ENCODE measurements at places on chromosomes 2 and 18.
A peak's percentile ranks its signal among the peaks of the same experiment; 100 is the strongest.

DNA sequence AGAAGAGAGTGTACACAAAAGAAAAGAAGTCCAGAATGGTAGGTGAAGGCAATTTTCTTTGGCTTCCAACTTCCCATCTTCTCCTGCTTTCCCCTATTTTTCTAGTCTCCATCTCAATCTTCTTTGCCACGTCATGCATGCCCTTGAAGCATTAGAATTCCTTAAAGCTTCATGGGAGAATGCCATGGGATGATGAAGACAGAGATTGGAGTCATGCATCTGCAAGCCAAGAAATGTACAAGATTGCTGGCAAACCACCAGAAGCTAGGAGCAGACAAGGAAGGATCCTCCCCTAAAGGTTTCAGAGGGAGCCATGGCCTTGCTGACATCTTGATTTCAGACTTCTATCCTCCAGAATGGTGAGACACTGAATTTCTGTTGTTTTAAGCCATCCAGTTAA is 305.9 kb downstream of the HRH4 start:
- no peak for DNase-seq

DNA sequence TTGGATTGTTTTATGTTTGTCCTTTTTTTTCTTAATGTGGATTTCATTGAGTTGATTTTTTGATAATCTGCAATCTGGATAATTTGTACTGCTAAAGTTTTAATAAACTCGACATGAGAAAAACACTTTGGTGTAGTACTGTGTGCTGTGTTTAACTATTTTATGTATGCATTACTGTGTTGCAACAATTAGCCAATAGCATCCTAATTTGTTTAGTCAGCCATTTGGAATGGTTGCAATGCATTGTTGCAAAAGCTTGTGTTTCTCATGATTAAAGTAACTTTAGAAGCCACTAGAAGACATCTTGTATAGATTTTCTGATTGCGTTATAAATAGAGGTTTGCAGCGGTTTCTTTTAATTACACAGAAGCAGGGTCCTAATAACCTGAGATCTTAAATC is 53.5 kb downstream of the PPIG start:
- no peak for DNase-seq

GRCh38 chr2:137333386-137334165 is 568.2 kb downstream of the THSD7B start:
- no peak for DNase-seq

- DNase-seq: no peak
These were observed 415.3 kb downstream of the ZNF521 start for GRCh38 chr18:24936691-24937090.

DNA sequence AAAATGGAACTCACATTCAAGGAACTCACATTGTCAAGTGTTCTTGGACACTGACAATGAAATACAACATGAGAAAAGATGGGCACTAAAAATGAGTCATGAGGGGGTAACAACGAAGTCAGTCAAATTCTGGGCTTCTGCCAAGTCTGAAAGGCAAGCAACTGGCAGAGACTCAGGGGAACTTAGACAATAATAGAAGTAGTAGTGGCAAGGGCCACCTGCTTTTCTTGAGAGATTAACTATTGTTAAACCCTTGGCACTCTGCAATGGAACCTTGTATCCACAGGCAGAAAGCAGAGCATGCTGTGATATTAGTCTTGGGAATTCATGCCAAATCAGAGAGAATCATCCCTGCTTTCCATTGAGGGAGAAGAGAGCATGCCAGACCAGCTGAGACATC is 382.6 kb upstream of the CDH2 start:
- DNase-seq: no peak

DNA sequence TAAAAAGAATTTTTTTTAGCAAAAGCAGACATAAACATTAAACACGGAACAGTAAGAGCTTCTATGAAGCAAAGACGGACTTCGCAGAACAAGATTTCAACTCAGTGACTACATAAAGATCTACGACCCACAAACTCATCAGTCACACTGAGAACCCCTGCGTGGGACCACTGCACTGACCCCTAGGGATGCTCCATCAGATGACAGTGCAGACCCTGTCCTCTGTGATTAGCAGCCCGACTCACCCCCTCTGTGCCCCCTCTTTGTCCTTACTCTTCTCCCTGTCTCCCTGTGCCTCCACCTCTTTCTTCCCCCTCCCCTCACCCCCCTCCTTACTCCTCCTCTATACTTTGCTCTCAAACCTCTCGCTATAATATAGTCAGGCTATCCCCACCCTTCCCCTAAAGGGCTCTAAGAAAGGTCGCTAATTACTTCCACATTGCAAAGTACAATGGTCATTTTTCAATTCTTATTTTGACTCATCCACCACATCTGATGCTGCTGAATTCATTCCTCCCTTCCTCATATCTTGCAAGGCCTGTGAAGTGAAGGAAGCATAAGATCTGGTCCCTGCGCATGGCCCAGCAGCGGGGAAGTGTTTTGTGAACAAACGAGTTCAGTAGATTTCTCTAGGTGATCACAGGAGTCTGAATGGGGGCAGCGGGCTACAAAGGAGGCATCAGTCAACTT is 89.3 kb downstream of the CABYR start:
- no peak for DNase-seq

GRCh38 chr2:205658068-205658467 is 24.2 kb upstream of the NRP2 start:
- DNase-seq: no peak

DNA sequence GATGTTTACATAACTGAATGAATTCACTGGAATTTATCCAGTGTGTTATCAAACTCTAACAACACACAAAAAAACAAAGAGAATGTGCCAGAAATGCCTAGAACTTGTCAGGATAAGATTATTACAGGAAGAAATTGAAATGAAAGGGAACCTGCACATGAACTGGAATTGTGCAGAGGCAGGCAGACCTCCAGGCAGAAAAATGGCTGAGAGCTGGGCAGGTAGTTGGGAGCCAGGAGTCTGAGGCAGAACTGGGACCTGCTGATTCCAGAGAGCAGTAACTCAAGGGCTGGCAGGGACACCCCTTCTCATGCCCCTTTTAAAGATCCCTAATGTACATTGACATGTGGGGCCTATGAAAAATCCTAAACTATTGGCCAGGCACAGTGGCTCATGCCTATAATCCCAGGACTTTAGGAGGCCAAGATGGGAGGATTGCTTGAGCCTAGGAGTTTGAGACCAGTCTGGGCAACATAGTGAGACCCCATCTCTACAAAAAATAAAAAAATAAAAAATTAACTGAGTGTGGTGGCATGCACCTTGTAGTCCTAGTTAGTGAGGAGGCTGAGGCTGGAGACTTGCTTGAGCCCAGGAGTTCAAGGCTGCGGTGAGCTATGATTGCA is 674 bp upstream of the SP110 start:
- no peak for DNase-seq

- DNase-seq: no peak
These were observed 15.5 kb downstream of the LPIN2 start for GRCh38 chr18:2997429-2997828.

DNA sequence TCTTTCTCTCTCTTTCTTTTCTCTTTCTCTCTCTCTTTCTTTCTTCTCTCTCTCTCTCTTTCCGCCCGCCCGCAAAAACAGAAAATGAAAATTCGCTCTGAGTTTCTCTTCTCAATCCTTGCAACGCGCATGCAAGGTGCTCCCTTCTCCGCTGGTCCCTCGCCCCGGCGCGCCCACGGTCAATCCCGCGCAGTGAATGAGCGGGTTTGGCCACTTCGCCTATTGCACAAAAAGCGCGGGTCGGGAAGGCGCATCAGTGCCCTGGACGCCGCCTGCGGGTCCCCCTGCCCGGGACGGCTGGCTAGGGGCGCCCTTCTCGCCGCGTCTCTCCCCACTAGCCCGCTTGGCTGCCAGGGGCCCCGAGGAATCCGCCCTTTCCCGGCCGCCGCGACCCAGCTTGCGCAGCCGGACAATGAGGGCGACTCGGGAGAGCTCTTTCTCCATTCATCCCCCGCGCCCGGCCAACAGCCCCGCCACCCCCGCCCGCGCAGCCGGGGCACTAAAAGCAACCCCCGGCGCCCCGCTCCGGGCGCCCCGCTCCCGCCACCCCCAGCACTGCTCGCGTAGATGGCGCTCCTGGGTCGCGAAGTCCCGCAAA is 706 bp downstream of the LAMA1 start:
- DNase-seq: no peak

DNA sequence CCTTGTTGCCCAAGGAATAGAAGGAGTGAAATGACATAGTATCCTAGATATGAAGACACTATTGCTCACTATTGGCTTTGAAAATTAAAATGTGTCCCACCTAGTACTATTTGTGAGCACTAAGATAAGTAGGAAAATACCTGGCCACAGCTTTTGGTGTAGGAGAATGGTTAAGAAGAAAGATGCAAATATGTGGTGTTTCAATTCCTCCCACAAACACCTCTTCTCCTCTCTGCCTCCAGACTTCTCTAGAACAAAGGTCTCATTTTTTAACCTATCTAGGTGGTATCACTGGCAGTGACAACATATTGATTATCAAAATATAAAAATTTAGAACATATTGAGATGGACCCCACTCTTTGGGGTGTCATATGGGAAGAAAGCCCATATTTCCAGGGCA is 929.9 kb upstream of the FANCL start:
- DNase-seq: no peak

DNA sequence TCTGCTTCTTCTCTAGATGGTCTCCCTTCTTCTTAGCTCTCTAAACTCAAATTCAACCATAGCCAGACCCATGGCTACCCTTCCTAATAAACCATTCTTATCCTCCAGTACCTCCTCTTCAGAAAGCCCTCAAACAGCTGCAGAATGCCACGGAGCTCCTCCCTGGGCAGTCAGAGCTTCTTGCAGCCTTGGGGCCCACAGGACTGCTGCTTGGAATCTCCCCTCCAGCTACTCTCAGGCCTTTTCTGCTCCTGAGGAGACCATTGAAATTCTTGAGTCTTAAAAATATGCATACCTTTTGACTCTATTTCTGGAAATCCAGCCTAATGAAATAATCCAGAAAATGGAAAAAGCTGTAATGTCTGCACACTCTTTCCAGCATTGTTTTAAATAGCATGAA is 30.7 kb downstream of the EFR3B start:
- DNase-seq: no peak

GRCh38 chr2:50401772-50402653 is 629.9 kb downstream of the NRXN1 start:
- DNase-seq: peak; percentile 40

- no peak for DNase-seq
These were observed 277.3 kb downstream of the MBD5 start for GRCh38 chr2:148298196-148298595.

- no peak for DNase-seq
These were observed 47.5 kb upstream of the ASB1 start for GRCh38 chr2:238379096-238379810.

- DNase-seq: no peak
These were observed 214.7 kb downstream of the RAD51AP2 start for GRCh38 chr2:17303521-17303920.

Data from CD4-positive, CD25-positive, alpha-beta regulatory T cell (primary cell).